ENCODE measurements at places on chromosomes 12 and 14.

DNA sequence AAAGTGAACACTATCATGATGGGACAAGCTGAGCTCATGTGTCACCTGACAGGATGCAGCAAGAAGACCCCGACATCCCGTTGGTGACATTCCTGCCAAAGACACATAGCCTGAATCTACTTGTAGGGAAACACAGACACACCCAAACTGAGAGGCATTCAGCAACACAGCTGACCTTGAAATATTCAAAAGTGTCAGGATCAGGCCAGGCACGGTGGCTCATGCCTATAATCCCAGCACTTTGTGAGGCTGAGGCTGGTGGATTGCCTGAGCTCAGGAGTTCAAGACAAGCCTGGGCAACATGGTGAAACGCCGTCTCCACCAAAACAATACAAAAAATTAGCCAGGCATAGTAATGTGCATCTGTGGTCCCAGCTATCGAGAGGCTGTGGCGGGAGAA, 232.0 kb upstream of the PLXNC1 start:
- DNase-seq: no peak

DNA sequence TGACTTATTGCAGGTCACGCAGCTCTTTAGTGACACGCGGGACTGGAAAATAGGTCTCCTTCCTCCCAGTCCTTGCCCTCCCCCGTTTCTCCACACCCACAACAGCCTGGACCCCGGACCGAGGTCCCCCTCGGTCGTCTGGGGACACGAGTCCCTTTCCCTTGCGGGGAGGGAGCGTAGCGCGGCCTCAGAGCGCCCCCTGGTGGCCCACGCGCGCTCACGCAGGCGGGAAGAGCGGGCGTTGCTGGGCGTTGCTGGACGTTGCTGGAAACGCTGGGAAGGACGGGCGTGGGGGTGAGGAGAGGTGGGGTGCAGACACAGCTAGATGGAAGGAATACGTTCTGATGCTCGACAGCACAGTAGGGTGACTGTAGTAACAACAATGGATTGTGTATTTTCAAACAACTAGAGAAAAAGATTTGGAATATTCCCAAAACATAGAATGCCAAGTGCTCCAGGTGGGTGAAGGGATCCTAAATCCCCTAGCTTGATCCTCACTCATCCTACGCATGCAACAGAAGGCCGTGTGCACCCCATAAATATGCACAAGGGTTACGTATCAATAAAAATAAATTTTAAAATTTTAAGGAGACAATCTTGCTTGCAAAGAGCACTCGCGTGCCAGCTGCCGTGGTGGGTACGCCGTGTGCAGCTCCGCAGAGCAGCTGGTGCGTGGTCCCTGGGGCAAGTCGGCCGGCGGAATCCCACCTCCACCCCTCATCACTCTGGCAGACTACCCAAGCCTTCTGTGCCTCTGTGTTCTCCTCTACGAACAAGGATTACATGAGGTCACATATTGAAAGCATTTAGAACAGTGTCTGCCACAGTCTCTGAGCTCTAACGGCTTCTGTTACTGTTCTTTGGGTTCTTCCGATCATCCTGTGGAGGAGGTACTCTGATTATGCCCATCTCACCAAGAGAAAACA, 87.4 kb downstream of the B4GALNT3 start:
- DNase-seq: peak; percentile 91

- no peak for DNase-seq
These were observed 66.0 kb upstream of the LHX5 start for GRCh38 chr12:113537751-113538087.

DNA sequence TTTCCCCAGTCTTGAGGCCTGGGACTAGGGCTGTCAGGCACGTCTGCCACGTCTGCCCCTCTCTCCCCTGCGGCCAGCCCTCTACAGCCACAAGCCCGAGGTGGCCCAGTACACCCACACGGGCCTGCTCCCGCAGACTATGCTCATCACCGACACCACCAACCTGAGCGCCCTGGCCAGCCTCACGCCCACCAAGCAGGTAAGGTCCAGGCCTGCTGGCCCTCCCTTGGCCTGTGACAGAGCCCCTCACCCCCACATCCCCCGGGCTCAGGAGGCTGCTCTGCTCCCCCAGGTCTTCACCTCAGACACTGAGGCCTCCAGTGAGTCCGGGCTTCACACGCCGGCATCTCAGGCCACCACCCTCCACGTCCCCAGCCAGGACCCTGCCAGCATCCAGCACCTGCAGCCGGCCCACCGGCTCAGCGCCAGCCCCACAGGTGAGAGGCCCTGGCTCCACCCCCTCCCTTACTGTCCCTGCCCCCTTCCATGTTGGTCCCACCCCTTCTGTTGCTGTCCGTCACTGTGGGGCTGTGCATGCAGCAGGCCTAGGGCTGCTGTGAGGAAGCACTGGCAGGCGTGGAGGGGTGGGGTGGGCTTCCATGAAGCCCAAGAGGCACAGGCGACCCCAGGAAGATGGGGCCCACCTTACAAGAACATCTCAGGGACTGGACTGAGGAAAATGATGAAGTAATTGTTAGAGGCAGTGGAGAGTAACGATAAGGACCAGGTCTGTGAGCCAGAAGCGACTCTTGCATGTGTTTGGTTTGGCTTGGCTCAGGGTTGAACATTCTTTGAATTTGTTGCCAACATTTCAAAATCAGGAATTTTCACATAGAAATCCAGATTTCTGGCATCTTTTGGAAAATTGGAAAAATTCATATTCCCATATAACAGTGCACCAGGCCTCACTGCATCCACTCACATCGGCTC, 16.8 kb downstream of the C12orf43 start:
- no peak for DNase-seq

DNA sequence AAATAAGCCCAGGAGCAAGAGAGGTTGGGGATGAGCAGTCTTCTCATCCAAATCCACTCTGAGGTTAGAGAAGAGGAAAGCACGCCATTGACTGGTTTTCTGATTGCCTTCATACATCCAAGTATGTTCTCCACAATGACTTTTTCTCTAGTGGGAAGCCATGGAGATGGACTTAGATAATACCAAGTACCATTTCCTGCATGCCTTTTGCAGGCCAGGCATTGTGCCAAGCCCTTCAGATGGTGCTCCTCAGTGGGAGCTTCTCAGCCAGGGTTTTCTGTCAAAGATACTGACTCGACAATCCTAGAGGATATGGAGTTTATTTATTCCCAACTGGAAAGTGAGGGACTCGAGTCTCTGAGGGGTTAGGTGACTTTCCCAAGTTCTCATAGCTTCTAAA, 218.0 kb downstream of the ZFP36L1 start:
- DNase-seq: no peak

DNA sequence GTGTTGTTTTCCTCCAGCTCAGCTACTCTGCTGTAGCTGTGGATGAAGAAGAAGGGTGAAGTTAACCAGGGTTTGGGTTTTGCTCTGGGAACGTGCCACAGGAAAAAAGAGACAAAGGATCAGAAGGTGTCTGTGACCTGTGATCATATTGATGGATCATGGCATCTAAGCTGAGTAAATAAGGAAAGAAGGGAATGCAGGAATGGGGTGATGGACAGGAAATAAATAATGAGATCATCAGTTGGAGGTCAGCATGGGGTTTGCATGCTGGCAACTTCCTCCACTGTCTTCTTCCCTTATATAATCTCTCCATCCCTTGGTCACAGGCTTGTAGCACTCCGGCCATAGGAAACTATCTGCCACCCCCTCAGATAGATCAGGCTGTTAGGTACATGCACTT, 430.3 kb upstream of the PDE3A start:
- no peak for DNase-seq

- no peak for DNase-seq
These were observed 1.5 kb downstream of the RAD51AP1 start for GRCh38 chr12:4540170-4540569.

DNA sequence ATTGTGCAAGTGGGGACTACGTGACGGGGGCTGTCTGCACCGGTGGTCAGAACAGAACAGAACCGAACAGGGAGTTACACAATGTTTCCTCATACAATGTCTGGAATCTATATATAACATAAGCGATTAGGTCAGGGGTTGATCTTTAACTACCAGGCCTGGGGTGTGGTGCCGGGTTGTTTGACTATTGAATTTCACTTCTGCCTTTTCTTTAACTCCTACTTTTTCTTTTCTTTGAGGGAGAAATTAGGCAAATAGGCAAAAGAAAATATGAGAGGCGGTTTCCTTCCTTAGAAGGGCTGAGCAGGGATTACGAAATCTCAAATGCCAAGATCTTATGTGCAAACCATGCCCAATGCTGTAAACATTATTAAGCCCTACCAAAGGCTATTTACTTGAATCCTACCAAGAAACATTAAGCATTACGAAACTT, 140.3 kb downstream of the SLC38A6 start:
- DNase-seq: no peak

DNA sequence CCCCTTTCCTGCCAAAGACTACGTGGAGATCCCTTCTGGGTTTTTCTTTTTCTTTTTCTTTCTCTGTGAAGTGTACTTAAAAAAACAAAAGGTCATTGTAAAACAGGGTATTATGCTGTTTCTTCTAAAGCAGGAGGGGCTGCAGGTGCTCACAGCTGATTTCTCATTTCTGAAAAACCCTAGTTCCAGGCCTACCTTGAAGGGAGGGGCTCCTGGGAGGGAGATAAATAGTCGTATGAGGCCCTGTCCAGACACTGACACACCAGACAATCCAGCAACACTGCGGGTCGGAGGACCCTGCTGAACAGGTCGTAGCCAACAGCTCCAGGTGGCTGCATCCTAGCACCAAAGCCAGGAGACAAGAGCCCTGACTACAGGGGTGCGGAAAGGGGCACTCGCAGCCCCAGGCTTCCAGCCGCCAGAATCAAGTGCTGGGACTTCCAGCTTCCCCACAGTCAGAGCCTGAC, 41.1 kb downstream of the PSMA6 start:
- DNase-seq: peak; percentile 15

- DNase-seq: peak; percentile 3
These were observed 32.4 kb downstream of the ABCD2 start for GRCh38 chr12:39587225-39587624.

DNA sequence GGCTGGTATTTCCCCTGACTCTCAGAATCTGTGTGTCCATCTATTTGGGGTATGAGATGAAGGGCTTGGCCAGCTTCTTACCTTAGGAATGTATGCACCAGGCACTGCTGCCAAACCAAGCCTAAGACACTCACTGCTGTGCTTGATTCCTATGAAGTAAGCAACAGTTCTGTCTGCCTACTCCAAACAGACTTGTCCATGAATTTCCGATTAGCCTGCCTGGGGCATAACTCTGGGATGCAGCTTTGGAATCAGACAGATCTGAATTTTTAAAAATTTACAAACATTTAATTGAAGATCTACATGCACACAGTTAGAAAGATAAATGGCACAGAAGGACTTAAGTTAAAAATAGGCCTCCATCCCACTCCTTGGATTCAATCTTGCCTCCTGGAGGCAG, 59.5 kb upstream of the JDP2 start:
- no peak for DNase-seq

DNA sequence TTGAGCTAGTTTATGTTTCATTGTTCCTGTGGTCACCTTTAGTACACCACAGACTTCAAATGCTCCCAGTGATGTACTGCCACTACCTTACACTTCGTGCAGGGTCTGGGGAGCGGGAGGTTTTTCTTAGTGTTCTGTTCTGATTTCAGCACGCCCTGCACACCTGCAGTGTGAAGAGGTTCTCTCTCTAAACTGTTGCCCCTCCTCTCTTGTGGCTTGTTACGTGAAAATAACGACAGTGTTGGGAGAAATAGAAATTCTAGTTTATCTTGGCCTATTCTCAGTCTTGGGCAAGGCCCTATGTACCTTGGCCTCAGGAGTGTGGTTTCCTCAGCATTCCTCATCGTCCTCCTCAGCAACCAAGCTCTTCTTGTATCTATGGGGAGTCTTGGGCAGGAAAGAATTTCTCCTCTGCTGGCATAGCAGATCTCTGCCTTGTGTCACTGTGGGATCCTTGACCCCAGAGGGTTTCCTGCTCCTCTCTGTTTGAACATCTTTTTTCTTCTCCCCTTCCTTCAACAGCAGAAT, 48.6 kb downstream of the EIF2S3B start:
- no peak for DNase-seq

DNA sequence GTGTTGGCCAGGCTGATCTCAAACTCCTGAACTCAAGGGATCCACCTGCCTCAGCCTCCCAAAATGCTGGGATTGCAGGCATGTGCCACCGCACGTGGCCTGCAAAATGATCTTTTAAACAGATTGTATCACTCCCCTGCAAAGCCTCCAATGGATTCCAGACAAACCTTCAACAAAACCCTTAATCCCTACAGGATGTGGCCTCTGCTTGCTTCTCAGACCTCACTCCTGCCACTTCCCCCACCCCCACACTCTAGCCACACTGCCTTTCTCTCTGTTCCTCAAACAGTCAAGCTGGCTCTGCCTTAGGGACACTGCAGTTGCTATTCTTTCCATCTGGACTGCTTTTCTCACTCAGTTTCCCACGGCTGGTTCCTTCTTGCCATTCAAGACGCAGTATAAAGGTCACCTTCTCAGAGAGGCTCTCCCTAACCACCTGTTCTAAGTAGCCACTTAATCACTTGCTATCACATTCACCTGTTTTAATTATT, 47.3 kb upstream of the TMED10 start:
- DNase-seq: peak; percentile 36

GRCh38 chr12:105555556-105556295, 225.2 kb downstream of the C12orf75 start:
- DNase-seq: no peak

DNA sequence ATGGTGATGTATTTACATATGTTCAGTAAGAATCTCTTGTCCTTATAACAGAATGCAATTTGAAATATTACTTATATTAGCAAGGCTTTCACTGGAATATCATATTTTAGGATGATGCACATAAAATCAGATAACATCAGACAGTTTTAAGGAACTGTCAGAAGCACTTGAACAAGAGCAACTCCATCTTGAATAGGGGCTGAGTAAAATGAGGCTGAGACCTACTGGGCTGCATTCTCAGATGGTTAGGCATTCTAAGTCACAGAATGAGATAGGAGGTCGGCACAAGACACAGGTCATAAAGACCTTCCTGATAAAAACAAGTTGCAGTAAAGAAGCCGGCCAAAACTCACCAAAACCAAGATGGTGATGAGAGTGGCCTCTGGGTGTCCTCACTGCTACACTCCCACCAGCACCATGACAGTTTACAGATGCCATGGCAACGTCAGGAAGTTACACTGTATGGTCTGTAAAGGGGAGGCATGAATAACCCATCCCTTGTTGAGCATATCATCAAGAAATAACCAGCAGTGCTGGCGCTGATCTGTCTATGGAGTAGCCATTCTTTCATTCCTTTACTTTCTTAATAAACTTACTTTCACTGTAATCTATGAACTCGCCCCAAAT, 27.6 kb upstream of the ETV6 start:
- DNase-seq: no peak

DNA sequence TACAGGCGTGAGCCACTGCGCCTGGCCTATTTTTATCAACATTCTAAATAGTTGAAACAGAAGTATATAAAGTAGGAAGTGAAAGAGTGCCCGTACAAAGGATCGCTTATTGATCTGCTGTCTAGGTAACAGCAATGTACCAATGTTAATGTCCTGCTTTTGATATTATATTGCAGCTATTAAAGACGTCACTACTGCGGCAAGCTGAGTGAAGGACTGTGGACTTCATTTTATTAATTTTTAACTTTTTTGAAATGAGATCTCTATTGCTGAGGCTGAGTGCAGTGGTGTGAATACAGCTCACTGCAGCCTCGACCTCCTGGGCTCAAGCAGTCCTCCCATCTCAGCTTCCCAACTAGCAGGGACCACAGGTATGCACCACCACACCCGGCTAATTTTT, 10.8 kb downstream of the PTGR2 start:
- DNase-seq: no peak

GRCh38 chr12:73815072-73815645, 722.5 kb upstream of the ATXN7L3B start:
- no peak for DNase-seq

Data from GM20000 (cell line).